Right atrium auricular region (tissue), 2 donors: ENCODE measurements at places on chromosomes 1 and 21. TPM values are rescaled to one million over a fixed set of nuclear protein-coding genes. Genes with fewer than 3 reads are reported as not detected.

Gene CHAF1B
- 1.2 TPM for total RNA-seq

Gene CDC42
- 144 TPM for total RNA-seq

Gene TDRD5
- total RNA-seq, result 0.20 TPM

Gene SPRR1A
- total RNA-seq, result not detected

Gene COG2
- total RNA-seq, result 27.6 TPM

DNA sequence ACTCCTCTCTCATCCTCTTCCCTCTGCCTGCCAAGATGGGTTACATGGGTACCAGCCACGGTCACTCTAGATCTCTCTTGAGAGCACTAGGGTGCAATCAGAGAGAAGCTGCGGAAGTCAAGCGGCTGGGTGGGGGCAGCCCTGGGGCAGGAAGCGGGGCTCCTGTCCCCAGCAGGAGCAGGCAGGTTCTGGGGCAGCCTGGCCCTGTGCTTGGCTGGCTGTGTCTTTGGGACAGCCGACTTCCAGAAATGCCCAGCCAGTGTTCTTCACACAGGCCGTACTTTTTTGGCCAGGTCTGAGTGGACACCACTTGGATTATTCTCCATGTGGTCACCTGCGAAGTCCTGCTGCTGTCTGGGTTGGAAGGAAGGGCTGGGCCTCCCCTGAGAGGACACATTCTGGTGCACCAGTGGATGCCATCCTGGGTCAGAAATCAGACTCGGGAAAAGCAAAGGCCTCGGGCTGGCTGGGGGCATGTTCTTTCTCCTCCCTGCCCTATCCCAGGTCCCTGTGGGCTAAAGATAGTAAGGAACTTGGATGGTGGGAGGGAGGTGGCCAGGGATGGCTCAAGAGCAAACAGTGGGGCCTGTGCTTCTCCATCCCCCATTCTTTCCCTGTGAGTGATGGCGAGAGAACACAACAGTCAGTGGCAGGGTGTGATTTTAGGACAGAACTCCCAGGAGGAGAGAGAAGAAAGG lies 93.7 kb downstream of the ITPKB start:
- no peak for DNase-seq

DNA sequence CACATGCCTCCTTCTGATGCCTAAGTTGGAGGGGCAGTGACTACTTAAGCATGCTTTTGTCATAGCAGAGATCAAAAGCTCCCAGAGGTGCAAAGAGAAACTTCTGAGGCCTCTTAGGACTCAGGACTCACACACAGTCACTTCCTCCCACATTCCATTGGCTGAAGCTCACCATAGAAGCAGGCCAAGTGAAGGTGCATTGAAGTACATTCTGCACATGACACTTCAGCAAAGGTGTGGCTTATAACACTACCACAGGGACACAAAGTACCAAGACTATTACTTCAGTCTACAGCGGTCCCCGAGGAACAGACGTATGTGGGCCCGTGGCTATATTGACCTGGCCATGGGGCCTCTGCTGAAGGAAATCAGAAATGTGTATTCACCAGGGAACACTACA lies 2.5 kb upstream of the POGK start:
- DNase-seq, result no peak

- DNase-seq, result no peak
Observed at GRCh38 chr21:35414507-35415139, 365.5 kb upstream of the RUNX1 start.
